ENCODE measurements at places on chromosomes 6 and 20. TPM values are rescaled to one million over a fixed set of nuclear protein-coding genes. Genes with fewer than 3 reads are reported as not detected.
A peak's percentile ranks its signal among the peaks of the same experiment; 100 is the strongest.

- no peak for DNase-seq
These were observed 34.9 kb downstream of the CYP21A2 start for GRCh38 chr6:32073101-32073500.

DNA sequence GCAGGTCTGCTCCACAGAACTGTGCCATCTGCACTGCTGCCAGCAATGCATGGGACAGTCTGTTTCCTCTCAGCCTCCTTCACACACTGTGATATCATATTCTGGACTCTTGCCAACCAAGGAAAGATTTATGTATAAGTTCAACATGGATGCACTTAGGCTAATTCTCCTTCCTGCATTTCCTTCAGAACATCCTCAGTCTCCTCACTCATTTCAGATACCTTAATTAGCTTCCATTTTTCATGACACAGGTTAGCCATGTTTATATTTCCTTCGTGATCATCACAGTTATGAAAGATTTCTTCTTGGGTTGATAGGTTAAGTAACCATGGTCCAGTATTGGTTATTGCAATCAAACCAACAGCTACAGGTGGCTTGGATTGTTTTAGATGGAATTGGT, 46.4 kb upstream of the DDR1 start:
- peak; percentile 47 for DNase-seq

GRCh38 chr6:162147281-162147680, 580.3 kb downstream of the PRKN start:
- no peak for DNase-seq

- DNase-seq, result no peak
These were observed 85.8 kb downstream of the BCAS1 start for GRCh38 chr20:53984356-53985149.

DNA sequence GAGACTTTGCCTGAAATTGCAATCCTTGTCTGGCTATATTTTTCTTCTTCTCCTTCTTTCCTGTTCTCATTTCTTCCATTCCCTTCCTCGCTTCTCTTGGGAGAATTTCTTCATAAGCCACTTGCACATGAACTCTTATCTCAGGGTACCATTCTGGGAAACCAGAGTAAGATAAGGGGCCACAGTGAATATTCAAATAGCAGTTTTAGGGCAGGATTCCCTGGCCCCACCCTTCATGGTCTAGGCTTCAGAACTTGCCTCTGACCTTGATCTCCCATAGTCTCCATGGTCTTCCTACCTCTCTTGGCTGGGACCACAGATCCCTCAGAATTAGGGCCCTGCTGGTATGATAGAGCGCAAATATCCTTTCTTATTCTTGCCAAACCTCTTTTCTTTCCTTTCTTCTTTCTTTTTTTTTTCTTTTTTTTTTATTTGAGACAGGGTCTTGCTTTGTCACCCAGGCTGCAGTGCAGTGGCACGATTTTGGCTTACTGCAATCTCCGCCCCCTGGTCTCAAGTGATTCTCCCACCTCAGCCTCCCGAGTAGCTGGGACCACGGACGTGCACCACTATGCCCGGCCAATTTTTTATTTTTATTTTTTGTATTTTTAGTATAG, 123.0 kb upstream of the CITED2 start:
- DNase-seq, result no peak

The FAM217A gene
- total RNA-seq, result not detected

The CCN5 gene
- total RNA-seq, result not detected
